ENCODE measurements at places on chromosomes 3 and 15.

DNA sequence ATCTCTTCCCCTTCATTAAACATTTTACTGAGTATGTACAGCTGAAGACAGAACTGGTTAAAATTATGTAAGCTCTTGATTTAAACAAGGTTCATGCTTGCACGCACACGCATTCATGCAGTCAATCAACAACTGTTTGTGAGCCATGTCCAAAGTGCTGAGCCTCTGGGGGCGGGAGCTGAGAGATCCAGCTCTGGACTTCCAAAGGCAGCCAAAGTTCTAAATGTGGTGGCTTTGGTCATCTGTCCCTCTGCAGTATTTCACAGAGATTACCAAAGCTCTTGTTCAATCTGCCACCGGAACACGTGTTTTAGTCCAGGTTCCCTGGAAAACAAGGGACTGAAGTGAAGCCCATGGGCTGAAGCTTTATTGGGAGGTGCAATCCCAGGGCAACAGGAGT, 52.4 kb upstream of the SNRPA1 start:
- DNase-seq = no peak

DNA sequence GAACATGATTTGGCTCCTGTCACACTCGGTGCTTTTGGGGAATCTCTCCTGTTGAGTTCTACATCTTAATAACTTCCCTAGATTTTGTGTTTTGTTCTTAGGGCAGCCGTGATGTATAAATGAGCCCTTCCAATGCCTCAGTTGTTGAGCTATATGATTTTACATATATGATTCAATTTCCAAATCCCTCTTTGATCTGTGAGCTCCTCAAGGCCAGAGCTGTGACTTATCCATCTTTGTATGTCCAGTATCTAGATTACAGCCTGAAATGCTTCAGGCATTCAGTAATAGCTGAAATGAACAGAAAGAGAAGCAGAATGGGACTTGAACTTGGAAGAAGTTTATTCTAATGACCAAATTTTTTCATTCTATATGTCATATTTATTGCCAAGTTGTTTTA, 26.6 kb downstream of the CGGBP1 start:
- no peak for DNase-seq

- no peak for DNase-seq
Observed at GRCh38 chr3:105686278-105686897, 182.4 kb downstream of the CBLB start.

DNA sequence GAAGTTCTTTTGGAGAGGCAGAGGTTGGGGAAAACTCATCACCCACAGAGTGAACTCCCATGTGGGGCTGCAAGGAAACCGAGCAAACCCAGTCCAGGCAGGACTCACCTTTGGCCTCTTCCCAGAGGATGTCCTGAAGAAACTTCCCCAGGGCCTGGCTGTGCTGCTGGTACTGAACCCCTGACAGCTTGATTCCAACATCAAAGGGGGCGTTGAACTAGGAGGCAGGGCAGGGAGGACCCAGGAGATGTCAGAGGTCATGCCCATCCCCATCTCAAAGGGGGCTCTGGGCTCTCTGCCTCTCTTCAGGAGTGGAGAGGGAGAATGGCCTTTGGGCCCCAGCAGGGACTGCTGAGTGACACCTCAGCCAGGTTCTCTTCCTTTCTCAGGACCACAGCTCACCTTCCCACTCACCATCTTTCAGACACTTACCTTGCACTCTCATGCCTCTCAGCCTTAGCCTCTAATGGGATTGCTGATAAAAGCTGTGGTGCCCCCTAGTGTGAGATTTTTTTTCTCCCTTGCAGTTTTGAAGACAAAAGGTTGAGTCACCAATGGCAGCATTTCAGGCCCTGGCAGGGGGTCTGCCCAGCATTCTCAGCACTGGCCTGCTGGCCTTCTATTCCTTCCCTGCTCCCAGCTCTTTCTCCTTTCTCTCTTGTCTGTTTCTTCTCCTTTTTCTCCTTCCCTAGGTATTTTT, 6.0 kb downstream of the GHRL start:
- no peak for DNase-seq

All from SIG-M5 (cell line).